ENCODE measurements at places on chromosomes 16 and 17. TPM values are rescaled to one million over a fixed set of nuclear protein-coding genes. Genes with fewer than 3 reads are reported as not detected.

Gene CCL22
- 14.6 TPM for total RNA-seq

Gene C17orf50
- total RNA-seq: not detected

Gene CCL23
- total RNA-seq: not detected

- no peak overlapping the region for H3K27ac ChIP-seq
- peaks cover 1% of the 10 kb centered on the region for H3K4me1 ChIP-seq
- no peak for DNase-seq
- no peak overlapping the region for H3K4me3 ChIP-seq
Observed at GRCh38 chr17:69575346-69575761, 160.9 kb downstream of the MAP2K6 start.

GRCh38 chr17:64110379-64111152 is 19.4 kb downstream of the ERN1 start:
- H3K4me3 ChIP-seq: no peak overlapping the region
- peaks cover 40% of the 10 kb centered on the region for H3K36me3 ChIP-seq
- no peaks in the 10 kb centered on the region for H3K27me3 ChIP-seq
- H3K4me1 ChIP-seq: peaks cover 55% of the 10 kb centered on the region

GRCh38 chr16:839643-840408 is 39.3 kb upstream of the GNG13 start:
- no peak overlapping the region for H3K27ac ChIP-seq
- H3K27me3 ChIP-seq: no peaks in the 10 kb centered on the region
- H3K4me3 ChIP-seq: no peak overlapping the region
- H3K4me1 ChIP-seq: no peaks in the 10 kb centered on the region

Gene SLC6A2
- total RNA-seq: not detected

DNA sequence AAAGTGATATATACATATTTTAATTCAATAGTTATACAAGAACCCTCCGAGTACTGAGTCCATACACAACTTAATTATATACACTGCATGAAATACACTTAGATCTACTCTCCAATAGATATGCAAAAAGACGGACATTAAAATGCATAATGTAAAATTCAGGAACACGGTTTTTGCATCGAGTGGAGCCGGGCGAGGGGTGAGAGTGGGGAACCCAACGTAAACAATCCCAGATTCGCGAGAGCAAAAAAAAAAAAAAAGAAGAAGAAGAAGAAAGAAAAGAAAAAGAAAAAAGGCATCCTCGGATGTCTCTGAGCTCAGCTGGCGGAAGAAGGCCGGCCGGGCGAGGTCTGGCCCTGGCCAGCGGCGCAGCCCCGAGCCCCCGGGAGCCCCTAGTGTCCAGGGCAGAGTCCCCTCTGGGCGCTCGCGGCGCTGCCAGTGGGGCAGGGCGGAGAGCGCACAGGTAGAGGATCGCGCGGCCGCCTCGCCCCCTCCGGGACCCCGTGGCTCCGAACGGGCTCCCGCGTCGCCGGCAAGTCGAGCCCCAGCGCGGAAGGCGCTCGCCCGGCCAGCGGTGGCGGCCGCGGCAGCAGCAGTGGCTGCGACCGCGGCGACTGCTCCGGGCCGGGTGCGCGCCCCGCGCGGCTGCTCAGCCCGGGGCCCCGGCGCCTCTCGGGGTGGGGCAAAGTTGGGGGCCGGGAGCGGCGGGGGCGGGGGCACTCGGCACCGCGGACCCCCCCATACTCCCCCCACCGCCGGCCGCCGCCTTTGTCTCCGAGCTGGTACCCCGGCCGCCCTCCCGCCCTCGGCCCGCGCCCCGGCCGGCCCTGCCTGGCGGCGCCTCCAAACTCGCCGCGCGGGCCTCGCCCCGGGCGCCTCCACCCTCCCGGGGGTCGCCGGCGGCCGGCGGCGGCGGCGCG is 9.6 kb upstream of the ZFHX3 start:
- peaks cover 4% of the 10 kb centered on the region for H3K36me3 ChIP-seq
- H3K4me1 ChIP-seq: peaks cover 21% of the 10 kb centered on the region
- peak; percentile 60 for DNase-seq

Gene TMC6
- total RNA-seq: 251 TPM

Gene GSG1L2
- not detected for total RNA-seq

Gene FOXJ1
- total RNA-seq: 0.07 TPM

- H3K4me3 ChIP-seq: no peak overlapping the region
- H3K4me1 ChIP-seq: no peaks in the 10 kb centered on the region
- H3K27ac ChIP-seq: no peak overlapping the region
- no peak for DNase-seq
Observed at GRCh38 chr16:52398491-52398960, 148.4 kb downstream of the TOX3 start.

DNA sequence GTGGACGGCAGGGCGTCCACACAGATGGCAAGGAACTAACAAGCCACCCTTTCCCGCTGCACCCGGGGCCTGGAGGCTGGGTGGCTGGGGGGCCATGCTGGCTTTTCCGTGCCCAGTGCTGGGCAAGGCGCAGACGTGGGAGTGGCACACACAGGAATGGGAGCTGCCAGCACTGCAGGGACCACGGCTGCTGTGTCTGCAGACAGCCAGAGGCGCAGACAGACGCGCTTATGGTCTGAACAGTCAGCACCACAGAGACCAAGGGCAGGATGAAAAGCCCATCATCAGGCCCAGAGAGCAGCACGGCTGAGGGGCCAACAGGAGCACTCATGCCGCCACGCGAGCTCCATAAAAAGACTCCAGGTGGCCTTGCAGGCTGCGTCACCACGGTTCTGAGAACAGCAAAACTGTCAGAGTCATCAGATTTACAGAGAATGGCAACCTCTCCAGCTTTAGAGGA is 24.0 kb downstream of the PDIA2 start:
- DNase-seq: no peak
- no peak overlapping the region for H3K4me3 ChIP-seq
- H3K4me1 ChIP-seq: peaks cover 5% of the 10 kb centered on the region

Gene OR3A3
- total RNA-seq: not detected

DNA sequence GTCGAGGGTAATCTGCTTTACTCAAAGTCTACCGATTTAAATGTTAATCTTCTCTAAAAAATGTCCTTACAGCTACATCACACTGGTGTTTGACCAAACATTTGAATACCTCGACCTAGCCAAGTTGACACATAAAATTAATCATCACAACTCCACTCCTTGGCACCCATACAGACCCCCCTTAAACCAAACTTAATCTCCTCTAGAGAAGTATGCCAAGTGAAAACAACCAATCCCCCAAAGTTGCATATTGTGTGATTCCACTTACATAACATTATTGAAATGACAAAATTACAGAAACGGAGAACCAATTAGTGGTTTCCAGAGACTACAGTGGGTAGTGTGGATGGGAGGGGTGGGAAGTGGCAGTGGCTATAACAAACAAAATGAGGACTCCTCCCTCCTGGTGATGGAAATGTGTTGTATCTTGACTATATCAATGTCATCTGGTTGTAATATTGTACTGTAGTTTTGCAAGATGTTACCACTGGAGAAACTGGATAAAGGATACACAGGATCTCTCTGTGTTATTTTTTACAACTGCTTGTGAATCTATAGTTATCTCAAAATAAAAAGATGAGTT is 39.4 kb downstream of the CAPNS2 start:
- DNase-seq: no peak
- H3K4me3 ChIP-seq: no peak overlapping the region
- no peak overlapping the region for H3K27ac ChIP-seq
- H3K4me1 ChIP-seq: no peaks in the 10 kb centered on the region
- no peaks in the 10 kb centered on the region for H3K36me3 ChIP-seq

GRCh38 chr17:69712801-69713311 is 298.4 kb downstream of the MAP2K6 start:
- H3K27me3 ChIP-seq: no peaks in the 10 kb centered on the region
- no peak for DNase-seq
- no peak overlapping the region for H3K4me3 ChIP-seq

GRCh38 chr16:54780266-54780665 is 150.4 kb upstream of the IRX5 start:
- DNase-seq: no peak
- no peaks in the 10 kb centered on the region for H3K27me3 ChIP-seq
- no peak overlapping the region for H3K4me3 ChIP-seq
- no peaks in the 10 kb centered on the region for H3K4me1 ChIP-seq
- no peak overlapping the region for H3K27ac ChIP-seq
- H3K36me3 ChIP-seq: no peaks in the 10 kb centered on the region

DNA sequence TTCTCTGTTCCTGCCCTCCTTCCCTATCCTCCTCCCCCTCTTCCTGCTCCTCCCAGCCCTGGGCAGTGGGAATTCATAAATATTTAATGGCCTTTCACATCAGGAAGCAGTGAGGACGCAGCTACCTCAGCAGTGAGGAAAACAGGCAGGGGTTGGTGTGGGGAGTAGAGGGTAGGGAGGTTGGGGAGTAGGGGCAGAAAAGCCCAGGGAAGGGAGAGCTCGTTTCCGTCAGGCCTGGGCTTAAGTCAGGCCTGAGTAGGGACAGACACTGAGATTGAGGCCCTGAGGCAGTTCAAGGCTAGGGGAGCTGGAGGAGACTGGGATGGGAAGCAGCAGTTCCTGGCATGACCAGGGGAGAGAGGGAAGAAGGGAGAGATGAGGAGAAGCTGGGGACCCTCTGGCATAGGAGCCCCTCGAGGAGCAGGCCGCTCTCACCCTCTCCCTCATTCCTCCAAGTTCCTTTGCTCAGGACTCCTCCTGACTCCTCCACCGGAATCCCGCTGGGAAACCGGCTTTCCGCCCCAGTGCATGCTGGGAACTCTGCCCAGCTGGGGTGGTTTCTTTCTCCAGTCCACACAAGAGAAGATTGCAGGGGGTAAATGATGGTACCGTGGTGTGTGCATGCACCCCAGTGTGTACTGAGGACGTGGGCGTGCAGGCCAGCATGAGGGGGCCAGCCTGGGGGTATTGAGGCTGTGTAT is 6.2 kb downstream of the SAMD14 start:
- H3K27me3 ChIP-seq: peaks cover 56% of the 10 kb centered on the region
- H3K4me3 ChIP-seq: no peak overlapping the region
- no peak for DNase-seq

Gene POLG2
- total RNA-seq: 36.3 TPM
